ENCODE measurements at places on chromosomes 4 and X.

DNA sequence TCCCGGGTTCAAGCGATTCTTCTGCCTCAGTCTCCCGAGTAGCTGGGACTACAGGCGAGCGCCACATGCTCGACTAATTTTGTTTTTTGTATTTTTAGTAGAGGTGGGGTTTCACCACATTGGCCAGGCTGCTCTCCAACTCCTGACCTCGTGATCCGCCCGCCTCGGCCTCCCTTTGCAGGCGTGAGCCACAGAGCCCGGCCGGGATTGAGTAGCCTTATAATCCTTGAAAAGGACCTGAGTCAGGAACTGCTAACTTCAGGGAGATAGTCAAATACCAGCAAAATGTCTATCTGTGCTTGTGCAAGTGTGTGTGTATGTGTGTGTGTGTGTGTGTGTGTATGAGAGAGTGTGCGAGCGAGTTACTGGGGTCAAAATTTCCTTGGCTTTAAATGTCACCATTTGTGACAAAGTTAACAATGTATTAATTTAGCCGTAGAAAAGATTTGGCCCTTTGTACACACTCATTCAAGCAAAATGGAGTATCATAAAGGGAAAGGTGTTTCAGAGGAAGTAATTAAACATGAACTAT lies 1.8 kb upstream of the KDM6A start:
- no peak for DNase-seq

DNA sequence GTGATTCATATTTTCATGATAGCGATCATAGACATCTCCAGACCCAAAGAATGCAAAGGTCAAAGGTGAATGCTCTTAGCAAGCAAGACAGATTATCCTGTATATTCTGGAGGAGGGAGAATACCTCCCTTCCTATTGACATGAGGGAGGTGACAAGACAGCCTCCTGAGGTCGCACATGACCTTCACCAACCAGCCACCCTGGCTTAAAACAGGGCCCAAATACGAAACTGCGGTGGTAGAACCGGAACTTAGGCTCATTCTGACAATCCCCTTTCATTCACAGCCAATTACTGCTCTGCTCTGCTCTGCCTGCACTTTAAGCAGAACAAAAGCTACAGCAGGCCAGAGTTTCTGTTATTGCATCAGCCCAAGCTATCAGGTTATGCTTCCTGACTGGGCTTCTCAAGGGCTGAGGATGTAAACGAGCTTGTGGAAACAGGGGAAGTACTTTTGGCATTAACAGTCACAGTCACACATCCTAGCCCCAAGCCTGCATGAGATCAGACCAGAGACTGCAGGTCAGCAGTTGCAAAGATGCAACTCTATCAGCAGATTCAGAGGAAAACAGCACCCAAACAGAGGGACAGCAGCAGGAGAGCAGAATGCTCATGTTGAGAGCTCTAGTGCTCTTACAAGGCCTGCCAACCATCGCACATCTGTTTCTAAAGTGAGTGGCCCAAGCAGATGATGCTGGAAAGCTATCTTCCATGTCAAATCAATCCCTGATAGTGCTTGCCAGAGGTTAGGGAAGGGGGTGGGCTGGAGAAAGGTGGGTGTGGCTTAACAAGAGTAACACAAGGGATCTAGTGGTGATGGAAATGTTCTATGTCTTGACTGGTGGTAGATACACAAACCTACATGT lies 51.3 kb upstream of the MAP3K15 start:
- DNase-seq, result no peak

- no peak for DNase-seq
Measured at GRCh38 chrX:10981506-10981905, 129.6 kb upstream of the HCCS start.

DNA sequence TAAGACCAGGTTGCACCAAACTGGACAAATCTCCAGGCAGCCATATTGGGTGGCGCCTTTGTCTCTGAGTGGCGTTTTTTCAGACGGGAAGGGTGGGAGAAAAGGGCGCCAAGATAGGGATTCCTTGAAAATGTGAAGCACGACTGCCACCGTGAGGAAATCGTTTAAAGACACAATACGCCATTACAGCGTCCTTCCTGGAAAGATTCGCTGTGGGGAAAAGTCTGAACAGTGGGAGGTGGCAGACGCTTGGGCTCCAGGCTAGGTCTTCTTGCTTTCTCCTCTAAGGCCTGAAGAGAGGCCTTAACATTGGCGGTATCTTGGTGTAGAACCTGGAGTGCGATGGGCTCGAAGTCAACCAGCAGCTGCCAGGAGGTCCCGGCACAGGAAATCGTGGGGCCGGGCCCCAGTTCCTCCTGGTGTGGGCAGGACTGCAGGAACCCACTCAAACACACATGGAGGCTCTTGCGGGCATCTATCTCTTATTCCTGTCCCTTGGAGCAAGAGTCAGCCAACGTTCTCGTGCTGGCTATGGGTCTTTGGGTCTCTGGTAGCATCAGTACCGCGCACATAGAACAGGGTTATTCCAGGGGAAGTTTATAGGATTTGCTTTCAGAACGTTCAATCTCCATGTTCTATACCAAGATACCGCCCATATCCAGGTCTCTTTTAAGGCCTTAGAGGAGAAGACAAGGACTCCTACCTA lies 208.8 kb downstream of the OR13H1 start:
- DNase-seq, result no peak

- peak; percentile 34 for DNase-seq
Measured at GRCh38 chr4:167614866-167615265, 380.6 kb upstream of the SPOCK3 start.

- no peak for DNase-seq
Measured at GRCh38 chr4:75179510-75179909, 246.6 kb downstream of the PARM1 start.

- peak; percentile 78 for DNase-seq
Measured at GRCh38 chr4:16667464-16667863, 231.0 kb downstream of the LDB2 start.

DNA sequence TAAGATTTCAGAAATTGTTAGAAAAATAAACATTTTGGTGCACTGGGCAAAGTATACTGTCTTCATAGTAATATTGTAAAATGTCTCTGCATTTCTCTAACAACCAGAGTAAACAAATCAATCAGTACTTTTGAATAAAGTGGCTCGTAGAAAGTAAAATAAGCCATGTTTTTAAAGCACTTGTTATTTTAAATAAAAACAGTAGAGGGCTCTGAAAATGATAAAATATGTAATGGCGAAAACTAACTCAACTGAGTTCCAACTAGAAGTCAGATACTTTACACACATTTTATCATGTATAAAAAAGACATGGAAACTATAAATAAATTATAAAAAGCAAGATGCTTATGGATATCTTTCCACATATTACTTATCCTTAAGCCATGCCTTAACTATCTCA lies 1134.4 kb downstream of the PDHA2 start:
- DNase-seq, result no peak

GRCh38 chr4:142818476-142818875 lies 27.6 kb downstream of the INPP4B start:
- DNase-seq, result no peak

DNA sequence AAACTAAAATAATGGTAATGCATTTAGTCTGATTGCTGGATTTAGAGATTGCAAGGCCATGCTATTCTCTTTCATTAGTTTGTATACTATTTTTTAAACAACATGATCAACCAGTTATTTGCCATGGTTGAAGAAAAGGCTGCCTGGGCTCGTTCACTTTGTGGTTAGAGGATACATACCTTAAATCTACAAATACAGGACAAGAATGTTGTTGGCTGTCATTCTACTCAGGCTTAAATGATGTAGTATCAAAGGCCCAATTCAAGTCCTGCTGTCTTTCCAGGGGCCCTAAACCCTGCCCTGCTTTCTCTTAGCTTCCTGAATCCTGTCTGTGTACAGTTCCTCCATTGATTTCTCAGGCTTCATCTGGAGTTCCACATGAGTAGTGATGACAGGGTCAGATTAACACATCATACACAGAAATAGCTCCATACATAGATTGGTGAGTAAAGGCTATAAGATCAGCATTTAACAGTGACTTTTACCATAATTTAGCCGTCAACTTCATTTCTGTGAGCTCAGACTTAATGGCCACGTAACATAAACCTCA lies 114.9 kb upstream of the GPRIN3 start:
- DNase-seq, result no peak

DNA sequence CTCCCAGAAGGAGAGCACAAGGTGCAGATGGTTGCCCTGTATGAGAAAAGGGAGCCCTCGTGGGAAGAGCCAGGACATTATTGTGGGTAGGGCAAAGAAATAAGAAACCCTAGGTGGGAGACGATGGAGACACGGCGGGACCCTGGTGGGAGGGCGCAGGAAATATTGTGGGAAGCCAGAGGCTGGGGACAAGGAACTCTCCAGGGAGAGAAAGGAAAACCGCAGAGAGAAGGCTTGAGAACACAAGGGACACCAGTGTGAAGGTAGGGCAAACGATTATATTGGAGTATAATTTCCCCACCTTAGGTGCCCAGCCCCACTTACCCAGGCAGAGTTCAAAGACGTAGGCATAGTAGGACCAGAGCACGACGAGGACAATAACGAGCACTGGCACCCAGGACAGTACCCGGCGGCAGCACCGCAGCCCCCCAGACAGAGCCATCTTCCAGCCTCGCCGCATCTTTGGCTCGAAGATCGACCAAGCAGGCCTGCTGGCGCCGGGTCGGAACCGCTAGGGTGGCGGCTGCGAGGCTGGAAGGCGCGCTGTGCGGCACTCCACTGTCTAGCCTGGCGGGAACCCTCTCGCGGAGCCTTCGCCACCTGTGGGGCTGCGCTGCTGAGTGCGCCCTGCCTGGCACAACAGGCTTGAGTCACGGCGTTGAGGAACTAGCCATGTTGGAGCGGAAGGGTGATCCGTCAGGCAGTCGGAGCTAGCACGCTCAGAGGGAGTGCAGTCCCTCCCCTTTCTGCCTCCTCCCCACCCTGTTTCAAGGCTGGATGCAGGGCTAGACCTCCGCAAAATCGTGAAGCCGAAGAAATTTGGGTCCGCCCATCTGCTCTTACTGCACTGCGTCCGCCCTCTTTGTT lies at the start of gene ZDHHC15:
ZDHHC15 (minus strand) TSS at position 473 of the 867 bp plus-strand sequence; CDS start at position 460, 13 bp downstream.
- no peak for DNase-seq

- no peak for DNase-seq
Measured at GRCh38 chr4:74613266-74613665, 168.3 kb downstream of the AREG start.

GRCh38 chr4:185108669-185109068 lies 34.4 kb upstream of the SLC25A4 start:
- no peak for DNase-seq

DNA sequence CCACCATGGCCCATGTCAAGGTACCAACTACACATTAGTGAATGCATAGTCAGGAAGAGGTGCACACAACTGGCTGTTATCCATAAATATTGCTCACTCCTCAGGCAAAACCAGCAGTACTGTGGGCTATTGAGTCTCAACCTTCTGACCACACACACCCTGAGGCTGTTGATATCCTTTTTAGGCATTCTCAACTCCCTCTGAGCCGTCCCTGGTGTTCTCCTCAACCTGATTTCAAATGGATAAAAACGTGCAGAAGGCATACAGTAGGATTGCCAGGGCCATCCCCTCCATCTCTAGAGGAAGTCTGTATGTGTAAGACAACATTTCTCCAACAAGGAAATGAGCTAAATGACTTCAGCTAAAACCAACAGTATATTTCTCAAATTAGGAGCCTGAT lies 98.7 kb upstream of the KLHL13 start:
- DNase-seq, result no peak

DNA sequence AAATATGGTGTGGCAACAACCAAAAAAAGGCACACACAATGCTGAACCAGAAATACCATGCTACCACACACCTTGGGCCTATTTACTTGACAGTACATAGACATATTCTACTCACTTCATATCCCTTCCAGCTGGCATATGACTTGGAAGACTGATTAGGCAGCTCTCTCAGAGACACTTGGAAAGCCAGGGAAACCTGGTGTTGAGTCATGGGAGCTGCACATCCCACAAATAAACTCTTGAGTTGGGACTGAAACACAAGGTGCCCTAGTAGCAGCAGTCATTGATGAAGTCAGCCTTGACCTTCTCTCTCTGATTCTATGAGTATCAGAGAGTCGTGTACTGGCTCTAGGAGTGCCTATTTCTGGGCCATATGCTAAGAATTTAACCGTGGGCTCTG lies 776.6 kb upstream of the LCORL start:
- no peak for DNase-seq

- DNase-seq, result no peak
Measured at GRCh38 chr4:159016593-159017024, 86.3 kb upstream of the RAPGEF2 start.

- no peak for DNase-seq
Measured at GRCh38 chr4:167238226-167238625, 3.9 kb upstream of the SPOCK3 start.

DNA sequence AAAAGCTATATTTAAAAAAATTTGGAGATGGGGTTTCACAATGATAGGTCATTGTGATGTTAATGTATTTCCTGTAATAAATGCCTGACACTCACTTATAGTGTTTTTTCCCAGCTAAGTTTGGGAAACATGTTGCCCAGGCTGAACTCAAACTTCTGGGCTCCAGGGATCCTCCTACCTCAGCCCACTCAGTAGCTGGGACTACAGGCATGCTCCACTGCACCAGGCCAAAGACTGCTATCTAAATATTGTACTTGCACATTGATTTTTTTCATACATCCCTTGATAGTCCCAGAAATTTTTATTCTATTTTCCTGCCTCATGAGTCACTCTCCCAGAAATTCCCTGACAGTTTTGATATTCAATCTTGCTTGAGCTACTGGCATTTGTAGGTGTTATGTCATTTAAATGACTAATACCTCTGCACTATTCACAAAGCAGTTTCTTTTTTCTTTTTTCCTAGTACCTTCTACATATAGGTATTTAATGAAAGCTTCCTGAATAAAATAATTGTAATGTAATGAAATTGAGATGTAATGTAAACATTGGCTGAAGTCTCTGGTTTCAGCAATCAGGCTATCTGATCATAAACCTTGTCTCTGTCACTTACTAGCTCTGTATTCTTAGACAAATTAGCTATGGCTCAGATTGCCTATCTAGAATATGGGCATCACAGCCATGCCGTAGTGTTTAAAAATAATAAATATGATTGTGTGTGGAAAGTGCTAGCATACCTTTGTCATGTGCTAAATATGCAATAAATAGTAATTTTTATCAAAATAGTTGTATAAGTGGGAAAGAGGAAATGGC lies 1973.0 kb upstream of the AGA start:
- DNase-seq, result peak; percentile 19

GRCh38 chr4:98143001-98143899 lies at the start of gene STPG2:
TSS of gene STPG2 (minus strand) at chr4:98143476.
- peak; percentile 46 for DNase-seq

DNA sequence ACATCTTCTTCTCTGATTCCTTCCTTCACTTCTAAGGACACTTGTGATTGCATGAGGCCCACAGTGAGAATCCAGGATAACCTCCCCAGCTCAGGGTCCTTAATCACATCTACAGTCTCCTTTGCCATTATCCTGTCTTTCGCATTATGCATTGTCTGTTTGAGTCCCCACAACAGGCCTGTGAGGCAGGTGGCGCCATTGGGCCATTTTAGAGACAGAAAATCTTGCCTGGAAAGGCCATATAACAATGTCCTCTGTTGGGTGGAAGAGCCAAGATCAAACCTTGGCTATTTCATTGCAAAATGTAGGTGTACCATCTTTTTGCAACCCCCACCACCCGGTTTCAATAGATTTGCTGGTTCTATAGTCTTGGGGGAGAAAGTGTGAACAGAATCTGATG lies 11.8 kb upstream of the DCUN1D4 start:
- no peak for DNase-seq

- no peak for DNase-seq
Measured at GRCh38 chr4:5693871-5694270, 14.5 kb downstream of the EVC2 start.

- peak; percentile 34 for DNase-seq
Measured at GRCh38 chr4:80963051-80963450, 67.5 kb upstream of the BMP3 start.
